ENCODE measurements at places on chromosomes 5 and 9. TPM values are rescaled to one million over a fixed set of nuclear protein-coding genes. Genes with fewer than 3 reads are reported as not detected.

GRCh38 chr5:129367883-129368282, 92.2 kb upstream of the ADAMTS19 start:
- DNase-seq: no peak

DNA sequence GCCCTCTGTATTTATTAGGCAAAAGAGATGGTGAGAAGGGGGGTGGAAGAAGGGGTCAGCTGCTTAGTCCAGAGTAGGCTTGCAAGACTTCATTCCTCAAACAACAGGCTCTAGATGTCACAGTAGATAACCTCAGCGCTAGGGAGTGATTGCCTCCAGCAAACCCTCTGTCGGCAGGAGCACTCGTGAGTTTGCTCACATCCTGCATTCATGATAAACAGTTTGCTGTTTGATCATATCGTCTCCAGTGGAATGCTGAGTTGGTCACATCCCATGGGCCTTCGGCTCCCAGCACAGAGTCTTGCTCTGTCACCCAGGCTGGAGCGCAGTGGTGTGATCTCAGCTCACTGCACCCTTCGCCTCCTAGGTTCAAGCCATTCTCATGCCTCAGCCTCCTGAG, 3.6 kb downstream of the TTC23L start:
- no peak for DNase-seq

GRCh38 chr5:139600336-139600949, 39.3 kb downstream of the UBE2D2 start:
- no peak for DNase-seq

The GLDC gene
- total RNA-seq: 1.8 TPM

The C1QTNF3 gene
- total RNA-seq: 2.4 TPM

The NUTM2F gene
- not detected for total RNA-seq

Measured in activated CD4-positive, alpha-beta T cell treated with anti-CD3 and anti-CD28 coated beads for 36 hours (primary cell).